NB4 (cell line): ENCODE measurements at places on chromosomes 1 and 21.

DNA sequence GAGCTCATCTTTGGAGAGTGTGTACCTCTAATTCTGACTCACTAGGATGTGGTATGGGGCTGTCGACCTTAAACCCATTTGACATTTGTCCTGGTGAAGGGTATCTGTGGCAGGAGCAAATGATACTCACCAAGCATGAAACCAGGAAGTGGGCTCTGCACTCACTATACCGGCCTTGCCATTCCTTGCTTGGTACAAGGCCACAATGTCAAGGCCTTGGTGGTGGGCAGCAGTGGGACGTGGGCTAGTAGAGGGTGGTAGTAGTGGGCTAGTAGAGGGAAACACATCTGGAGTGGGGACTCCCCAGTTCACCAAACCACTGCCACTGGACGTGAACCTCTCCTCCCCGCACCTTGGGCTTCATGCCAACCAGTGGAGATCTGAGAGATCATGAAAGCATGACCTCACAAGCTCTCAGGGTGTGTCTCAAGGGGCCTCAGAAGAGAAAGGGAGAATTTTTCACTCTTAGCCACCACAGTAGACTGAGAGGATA lies 11.5 kb downstream of the TNFSF4 start:
- no peak for DNase-seq

- DNase-seq, result no peak
Observed at GRCh38 chr21:42633858-42634257, 19.6 kb upstream of the PDE9A start.

DNA sequence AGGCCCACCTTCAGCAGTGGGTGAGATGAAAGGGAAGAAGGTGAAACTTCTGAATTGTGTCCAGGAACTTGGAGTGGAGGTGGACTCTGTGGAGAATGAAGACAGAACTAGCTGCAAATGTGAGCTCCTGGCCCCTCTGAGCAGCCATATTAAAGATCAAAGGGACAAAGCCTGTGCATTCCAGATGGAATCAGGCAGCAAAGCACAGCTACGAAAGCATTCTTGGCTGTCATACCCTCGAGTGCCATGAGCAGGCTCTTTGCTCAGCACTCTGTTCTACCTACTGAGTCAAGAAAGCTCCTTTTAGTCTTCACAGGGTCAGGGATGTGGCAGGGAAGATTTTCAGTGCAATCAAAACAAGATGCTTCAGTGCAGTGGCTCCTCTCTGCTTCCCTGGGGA lies 86.3 kb upstream of the TSPAN2 start:
- DNase-seq, result no peak

GRCh38 chr1:198176179-198176578 lies 19.4 kb downstream of the NEK7 start:
- no peak for DNase-seq

DNA sequence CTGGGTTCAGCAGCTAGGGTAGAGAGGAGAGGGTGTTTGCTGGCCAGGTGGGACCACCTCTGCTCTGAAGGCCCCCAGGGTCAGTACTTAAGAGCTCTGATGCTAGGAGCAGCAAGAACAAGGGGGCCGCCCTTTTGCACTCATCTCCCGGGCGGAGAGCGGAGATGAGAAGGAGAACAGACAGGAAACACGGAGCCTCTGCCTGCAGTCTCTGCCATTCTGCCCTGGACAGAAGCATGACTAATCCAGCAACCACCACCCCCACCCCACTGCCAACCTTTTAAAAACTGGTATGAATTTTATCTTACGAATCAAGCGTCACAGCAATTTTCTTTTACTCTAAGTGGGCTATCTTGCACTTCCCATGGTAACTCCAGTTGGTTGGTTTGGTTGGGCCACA lies 34.5 kb downstream of the PARP1 start:
- no peak for DNase-seq

GRCh38 chr21:37369307-37369854 lies 2.8 kb downstream of the DYRK1A start:
- DNase-seq, result no peak

DNA sequence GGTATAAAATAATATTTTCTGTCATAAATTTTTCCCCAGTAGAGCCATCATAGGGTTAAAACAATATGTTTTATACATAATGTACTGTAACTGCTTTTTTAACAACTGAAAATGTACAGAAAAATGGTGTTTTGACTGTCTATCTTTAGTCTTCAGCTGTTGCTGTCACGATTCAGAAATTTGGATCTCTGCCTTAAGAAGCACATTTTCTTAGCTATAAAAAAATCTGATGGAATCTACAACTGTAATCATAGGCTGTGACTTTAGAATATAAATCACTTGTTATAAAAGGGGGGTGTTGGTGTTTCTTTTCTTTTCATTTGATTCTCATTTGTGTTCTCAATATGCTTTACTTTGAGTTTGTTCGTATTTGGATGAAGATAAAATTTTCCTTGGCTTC lies 187.5 kb downstream of the PDE4B start:
- no peak for DNase-seq

DNA sequence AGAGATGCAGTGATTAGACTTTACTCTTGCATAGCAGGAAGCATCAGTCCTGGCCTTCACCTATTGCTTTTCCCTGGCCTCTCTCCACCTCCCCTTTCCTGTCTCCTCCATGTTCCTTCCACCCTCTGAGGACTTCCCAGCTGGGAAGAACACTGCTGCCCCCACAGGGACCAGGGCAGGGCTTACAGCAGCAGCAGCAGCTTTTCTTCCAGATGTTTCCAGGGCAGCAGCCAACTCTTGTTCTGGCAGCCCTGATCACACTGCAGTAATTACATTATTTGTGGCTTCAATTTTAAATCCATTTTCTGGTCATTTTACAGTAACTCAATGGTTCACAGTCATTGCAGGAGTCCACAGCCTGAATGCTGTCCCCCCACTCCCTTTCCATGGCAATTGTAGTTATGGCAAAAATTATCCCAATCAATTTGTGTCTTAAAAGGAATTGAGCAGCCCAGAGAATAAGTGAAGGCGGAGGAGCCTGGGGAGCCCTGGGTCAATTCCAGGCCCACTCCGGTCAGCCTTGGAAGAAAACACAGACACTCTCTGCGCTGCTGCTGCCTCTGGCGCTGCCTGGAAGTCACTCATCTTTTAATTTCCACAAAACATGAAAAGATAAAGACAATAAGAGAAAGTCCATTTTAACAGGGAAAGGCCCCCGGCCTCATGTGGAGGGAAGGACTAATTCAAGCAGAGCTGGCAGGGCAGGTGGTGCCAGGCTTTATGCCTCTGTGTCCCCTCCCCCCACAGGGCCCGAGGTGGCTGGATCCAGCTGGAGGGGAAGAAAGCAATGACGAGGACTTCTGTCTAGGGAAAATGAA lies 148.6 kb downstream of the GRIK3 start:
- no peak for DNase-seq

- no peak for DNase-seq
Observed at GRCh38 chr1:55347866-55348265, 132.7 kb upstream of the USP24 start.

DNA sequence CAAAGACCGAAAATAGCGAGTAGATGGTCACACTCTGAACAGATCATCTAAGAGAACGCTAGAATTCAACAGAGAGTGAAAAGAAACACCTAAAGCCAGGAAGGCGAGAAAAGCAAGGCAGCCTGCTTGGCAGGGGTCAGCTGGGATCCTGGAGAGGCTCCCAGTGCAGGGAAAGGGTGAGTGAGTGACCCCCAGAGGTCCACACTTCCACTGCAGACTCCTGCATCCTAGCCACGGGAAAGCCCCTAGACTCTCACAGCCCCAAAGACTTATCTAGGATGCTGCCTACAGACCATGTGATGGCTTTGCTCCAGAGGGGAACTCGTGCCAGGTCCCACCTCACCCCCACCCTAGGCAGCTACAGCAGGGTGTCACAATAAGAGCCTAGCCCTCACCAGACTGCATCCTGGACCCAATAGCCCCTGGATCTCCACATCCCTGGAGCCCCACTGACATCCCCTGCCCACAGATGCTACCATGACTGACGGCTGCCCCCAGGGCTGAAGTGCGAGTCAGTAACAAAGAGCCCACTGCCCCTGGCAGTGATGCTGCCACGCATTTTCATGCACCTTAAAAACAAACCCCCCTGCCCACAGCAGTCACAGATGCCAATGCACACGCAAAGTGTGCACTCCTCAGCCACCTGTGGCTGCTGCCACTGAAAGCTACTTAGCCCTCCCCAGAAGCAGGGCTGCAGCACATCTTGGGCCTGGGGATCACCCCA lies 62.2 kb downstream of the PSMG1 start:
- DNase-seq, result no peak

GRCh38 chr1:43671626-43672330 lies 21.8 kb downstream of the KDM4A start:
- DNase-seq, result no peak

- no peak for DNase-seq
Observed at GRCh38 chr1:1358433-1359271, at the start of gene MXRA8. Gene MXRA8 (minus strand): TSS chr1:1358555. CDS start chr1:1358504, 51 bp downstream.

GRCh38 chr1:239939602-239940001 lies 152.1 kb upstream of the FMN2 start:
- no peak for DNase-seq

DNA sequence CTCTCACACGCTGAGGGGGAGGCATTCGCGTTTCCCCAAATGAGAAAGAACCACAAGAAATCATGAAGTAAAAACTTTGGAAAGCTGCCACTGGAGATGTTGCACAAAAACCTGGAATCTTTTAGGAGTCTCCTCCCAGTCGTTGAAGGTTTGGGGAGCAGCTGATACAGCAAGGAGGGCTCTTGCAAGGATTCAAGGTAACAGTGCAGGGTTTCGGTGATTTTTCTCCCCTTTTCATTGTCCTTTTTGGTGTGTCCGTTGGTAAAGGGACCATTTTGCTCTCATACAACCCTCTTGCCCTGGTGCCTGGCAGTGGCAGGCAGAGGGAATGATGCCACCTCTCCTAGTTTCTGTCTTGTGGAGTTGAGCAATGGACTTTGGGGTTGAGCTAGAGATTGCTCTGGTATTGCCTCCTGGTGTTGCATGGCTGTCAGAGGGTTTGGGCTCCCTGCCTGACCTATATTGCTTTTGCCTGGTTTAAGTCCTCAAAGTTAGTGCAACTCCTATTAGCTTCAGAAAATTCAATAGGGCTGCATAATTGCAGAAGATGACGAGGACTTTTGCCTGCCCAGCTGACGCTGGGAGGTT lies 872 bp downstream of the BRINP2 start:
- no peak for DNase-seq

DNA sequence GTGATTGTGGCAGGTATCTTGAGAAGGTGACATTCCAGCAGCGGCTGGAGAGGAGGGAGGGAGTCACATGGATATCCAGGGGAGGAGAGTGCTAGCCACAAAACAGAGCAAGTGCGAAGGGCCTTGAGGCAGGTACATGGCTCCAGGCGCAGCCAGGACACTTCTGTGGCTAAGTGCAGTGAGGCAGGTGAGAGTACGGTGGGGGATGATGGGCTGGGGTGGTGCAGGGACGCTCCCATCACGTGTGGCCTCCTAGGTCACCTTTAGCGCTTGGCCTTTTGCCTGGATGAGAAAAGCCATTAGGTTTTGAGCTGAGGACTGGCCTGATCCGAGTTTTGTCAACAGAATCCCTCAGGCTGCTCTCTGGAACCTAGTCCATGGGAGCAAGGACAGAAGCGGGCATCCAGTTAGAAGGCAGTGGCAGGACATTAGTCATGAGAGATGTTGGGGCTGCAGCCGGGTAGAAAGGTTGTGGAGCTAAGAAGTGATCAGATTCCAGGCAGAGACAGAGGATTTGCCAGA lies 31.6 kb downstream of the SMYD2 start:
- DNase-seq, result no peak

- DNase-seq, result peak; percentile 68
Observed at GRCh38 chr1:66739401-66740157, 12.7 kb upstream of the DYNLT5 start.

DNA sequence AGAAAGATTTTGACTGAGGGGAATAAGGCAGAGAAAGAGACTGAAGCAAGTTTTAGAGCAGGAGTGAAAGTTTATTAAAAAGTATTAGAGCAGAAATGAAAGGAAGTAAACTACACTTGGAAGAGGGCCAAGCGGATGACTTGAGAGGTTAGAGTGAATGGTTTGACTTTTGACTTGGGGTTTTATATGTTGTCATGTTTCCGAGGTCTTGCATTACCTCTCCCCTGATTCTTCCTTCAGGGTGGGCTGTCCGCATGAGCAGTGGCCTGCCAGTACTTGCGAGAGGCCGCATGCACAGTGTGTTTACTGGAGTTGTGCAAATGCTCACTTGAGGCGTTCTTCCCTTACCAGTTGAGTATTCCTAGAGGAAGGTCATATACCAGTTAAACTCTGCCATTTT lies 13.0 kb upstream of the DENND2D start:
- DNase-seq, result peak; percentile 23

GRCh38 chr1:19960591-19960990 lies 18.8 kb downstream of the PLA2G2A start:
- DNase-seq, result no peak

DNA sequence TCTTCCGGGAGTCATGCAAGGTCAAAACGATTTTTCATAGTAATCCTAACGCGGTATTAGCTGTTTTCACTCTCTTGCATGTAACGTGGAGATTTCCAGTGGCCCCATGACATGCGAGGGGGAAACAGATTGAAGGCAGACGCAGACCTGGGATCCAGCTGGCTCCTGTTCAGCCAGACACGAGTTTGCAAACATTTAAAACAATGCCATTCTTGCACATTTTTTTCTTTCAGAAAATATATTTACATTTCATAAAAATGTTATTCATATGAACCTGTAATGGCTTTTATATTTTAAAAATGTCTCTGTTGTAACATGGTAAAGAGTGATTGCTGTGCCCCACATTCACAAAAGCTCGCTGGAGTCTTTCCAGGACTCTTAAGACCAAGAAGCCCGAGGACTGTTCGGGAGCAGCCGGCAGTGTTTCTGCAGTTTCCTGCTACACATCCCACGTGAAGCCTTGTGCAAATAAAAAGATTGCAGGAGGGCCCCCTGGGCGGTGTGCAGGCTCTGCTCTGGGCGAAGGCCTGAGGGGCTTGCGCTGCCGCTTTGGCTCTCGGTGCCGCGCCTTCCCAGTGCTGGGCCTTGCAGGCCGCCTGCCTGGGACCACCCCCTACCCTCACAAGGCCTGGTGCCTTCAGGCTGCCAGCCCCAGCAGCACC lies 184.9 kb downstream of the DYRK1A start:
- no peak for DNase-seq

GRCh38 chr1:60668585-60668984 lies 413.8 kb upstream of the NFIA start:
- DNase-seq, result no peak

DNA sequence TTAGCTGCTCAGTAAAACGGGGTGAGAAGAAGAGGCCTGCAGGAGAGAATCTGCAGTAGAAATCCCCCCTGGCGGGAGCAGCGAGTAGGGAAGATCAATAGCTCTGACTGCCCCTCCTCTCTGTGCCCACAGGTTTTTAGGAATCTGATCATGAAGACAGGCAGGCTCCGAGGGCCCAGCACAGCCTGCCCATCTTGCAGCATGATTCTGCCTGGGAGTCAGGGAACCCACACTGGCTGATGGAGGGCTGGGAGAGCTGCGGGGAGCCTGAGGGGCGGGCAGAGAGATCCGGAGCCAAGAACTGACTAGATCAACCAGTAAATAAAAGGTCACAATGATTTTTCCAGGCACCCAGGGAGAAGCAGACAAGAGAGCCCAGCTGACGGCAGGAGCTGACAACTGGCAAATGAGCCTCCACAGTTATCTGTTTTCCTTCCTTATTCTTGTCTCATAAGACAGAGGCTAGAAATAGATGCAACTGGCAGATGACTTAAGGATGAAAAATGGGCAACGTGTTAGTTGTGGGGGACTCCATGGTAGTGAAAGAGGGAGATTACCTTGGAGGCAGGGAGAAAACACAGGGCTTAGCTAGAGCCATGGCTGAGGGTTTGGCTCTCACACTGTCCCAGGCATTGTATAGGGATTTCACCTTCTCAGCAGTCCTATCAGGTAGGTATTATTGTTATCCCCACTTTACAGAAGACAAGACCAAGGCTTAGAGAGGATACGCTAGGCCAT lies 116.2 kb downstream of the PLXNA2 start:
- no peak for DNase-seq

GRCh38 chr1:210684466-210685294 lies 356.0 kb downstream of the HHAT start:
- no peak for DNase-seq
